ENCODE measurements at places on chromosomes 5 and 9. TPM values are rescaled to one million over a fixed set of nuclear protein-coding genes. Genes with fewer than 3 reads are reported as not detected.

DNA sequence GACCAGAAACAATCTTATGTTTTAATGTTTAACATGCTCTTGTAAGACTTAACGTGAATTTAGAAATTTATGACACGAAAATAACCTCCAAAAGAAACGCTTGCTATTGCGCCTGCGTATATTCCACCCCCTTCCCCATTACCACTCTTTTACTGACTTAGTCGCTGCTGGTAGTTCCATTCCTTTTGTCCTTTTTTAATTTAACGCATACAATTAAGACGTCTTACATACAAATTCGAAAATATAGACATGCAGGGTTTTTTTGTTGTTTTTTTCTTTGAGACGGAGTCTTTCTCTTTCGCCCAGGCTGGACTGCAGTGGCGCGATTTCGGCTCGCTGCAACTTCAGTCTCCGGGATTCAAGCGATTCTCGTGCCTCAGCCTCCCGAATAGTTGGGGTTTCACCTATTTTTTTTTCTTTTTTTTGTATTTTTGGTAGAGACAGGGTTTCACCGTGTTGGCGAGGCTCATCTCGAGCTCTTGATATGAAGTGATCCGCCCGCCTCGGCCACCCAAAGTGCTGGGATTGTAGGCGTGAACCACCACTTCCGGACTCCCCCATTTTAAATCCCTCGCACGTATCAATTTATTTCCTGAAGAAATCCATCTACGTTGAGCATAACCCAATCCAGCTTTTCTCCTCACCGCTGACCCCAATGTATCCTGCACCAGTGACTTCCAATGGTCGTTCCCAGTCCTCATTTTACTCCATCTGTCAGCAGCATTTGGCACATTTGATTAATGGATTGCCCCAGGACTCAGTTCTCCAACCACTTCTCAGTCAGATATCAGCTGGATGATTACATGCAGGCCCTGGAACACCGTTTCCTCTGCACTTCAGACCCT, 684 bp upstream of the MED7 start:
- DNase-seq = peak; percentile 17

GRCh38 chr5:80837679-80838078, 122.5 kb upstream of the RASGRF2 start:
- no peak for DNase-seq

DNA sequence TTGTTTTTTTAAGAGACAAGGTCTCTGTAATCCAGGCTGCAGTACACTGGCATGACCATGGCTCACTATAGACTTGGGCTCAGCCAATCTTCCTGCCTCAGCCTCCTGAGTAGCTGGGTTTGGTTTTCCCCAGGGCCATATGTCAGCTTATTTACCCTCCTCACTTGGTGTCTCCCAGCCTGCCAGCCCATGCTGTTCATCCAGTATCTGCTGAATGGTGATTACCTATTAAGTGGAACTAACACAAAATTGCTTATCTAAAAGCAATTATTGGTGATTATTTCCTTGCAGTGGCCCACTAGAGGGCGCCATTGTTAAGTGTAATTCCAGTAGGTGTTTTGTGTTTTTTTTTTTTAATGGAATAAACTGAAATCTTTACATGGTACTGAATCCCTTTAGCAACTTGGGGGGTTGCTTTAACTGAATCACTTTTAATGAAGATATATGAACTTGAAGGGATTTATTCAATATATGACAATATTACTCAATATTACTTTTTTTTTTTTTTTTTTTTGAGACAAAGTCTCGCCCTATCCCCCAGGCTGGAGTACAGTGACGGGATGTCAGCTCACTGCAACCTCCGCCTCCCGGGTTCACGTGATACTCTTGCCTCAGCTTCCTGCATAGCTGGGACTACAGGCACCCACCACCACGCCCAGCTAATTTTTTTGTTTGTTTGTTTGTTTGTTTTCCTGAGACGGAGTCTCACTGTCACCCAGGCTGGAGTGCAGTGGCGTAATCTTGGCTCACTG, 13.8 kb downstream of the EXOSC2 start:
- no peak for DNase-seq

DNA sequence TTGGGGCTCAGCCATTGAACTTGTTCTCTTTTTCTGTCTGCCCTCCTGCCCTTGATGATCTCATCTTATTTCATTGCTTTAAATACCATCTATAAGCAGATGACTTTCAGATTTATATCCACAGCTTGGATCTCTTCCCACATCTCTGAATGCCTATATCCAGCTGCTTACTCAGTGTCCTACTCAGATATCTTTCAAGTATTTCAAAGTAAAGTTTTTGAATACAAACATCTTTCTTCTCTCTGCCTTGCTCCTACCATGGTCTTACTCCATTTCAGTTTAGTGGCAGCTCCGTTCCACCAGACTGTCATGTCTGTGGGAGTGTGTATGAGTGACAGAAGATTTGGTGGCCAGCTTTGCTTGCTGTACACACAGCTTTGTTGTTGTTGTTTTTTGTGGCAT, 59.7 kb downstream of the ERBIN start:
- DNase-seq = no peak

DNA sequence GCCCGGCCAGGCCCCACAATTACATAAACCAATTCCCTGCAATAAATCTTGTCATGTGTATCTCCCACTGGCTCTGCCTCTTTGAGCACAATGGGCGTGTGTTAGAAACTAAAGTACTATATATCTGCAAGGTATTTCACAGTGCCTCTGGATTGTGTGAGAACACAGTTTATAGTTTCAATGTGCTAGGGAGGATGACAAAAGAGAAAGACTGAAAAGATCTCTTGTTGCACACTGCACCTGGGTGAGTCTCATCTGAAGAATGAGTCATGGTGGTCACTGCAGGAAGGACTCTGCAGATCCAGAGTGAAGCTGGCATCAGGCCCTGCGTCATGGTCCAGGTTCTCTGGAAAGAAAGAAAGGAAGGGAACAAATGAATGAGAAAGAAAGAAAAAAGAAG, 20.7 kb upstream of the CTSV start:
- DNase-seq = no peak

GRCh38 chr9:121242959-121243346, 25.0 kb upstream of the GSN start:
- DNase-seq = no peak

GRCh38 chr5:110753600-110753999, 14.8 kb downstream of the SLC25A46 start:
- no peak for DNase-seq

The SLC25A2 gene
- 0.10 TPM for polyA plus RNA-seq

The FOXD4L6 gene
- polyA plus RNA-seq = not detected

The PCDHB4 gene
- polyA plus RNA-seq = 3.1 TPM

The PCDHGA6 gene
- 2.6 TPM for polyA plus RNA-seq

The PLPPR1 gene
- polyA plus RNA-seq = 3.6 TPM

The SHC3 gene
- 0.61 TPM for polyA plus RNA-seq

Measured in forelimb muscle (tissue), 1 donor.